Activated T-helper 1 cell treated with anti-CD3 and anti-CD28 coated beads, Interleukin-12 subunit alpha, Interleukin-12 subunit beta, Interleukin-2, Interleukin-4 antibody, amounts not matched to agents 30 ng/mL and 10 ng/mL and 1 ng/mL, durations not matched to agents 14 hours and 24 hours and 36 hours (primary cell): ENCODE measurements at places on chromosomes 7 and 10. TPM values are rescaled to one million over a fixed set of nuclear protein-coding genes. Genes with fewer than 3 reads are reported as not detected.
A peak's percentile ranks its signal among the peaks of the same experiment; 100 is the strongest.

DNA sequence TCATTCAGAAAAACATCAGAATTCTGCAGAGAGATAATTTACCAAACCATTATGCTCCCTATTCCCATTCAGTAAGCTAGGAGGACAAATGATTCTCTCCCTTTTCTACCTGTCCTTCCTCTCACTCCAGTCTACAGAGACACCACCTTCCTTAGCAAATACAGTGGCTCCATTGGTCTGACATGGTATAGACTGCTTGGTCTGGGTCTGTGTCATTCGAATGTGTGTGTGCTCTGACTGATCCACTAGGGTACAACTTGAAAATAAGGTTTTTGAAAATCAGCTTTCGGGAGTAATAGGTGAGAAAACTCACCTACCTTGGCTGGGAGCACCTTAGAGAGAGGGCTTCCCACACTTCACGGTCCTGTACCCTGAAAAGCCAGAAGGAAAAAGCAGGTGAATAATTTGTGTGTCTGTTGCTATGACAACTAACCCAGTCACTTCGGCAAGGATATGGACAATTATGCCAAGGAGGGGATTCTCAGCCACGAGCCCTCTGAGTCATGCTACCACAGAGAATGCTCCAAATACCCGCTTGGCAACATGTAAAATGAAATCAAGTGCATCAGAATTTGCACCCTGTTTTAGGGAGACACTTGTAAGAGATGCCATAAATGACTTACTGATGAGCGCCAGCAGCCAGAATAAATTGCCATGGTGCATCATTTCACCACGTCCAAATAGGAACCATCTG is 114.5 kb upstream of the PRKCQ start:
- H3K36me3 ChIP-seq = no peaks in the 10 kb centered on the region
- DNase-seq = no peak
- peaks cover 10% of the 10 kb centered on the region for H3K27me3 ChIP-seq

Gene SRRM3
- total RNA-seq = not detected in 2 replicates

- no peaks in the 10 kb centered on the region for H3K27me3 ChIP-seq
- H3K27ac ChIP-seq = no peak overlapping the region
- DNase-seq = no peak
Measured at GRCh38 chr7:65809259-65809981, 63.5 kb upstream of the VKORC1L1 start.

Gene CRTAC1
- total RNA-seq = not detected in 2 replicates

Gene MSMB
- total RNA-seq = not detected in 2 replicates

DNA sequence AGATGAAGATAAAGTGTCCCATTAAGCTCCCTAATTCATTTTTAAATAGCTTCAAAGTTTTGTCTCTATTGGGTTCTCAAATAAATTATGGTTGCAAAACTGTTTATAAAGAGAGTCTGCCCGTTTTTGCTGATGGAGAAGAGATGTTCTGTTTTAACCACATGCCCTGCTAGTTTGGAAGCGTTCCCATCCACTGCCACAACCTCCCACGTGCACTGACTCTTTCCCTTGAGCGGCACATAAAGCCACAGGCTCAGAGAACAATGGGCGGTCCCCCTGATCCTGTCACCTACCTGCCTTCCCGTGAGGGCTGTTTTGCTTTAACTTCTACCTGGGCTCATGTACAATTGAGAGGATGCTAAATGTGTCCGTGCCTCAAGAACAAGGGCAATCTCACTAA is 65.5 kb downstream of the CPVL start:
- H3K36me3 ChIP-seq = no peaks in the 10 kb centered on the region
- H3K27me3 ChIP-seq = peaks cover 7% of the 10 kb centered on the region
- DNase-seq = no peak
- H3K4me1 ChIP-seq = peaks cover 17% of the 10 kb centered on the region

DNA sequence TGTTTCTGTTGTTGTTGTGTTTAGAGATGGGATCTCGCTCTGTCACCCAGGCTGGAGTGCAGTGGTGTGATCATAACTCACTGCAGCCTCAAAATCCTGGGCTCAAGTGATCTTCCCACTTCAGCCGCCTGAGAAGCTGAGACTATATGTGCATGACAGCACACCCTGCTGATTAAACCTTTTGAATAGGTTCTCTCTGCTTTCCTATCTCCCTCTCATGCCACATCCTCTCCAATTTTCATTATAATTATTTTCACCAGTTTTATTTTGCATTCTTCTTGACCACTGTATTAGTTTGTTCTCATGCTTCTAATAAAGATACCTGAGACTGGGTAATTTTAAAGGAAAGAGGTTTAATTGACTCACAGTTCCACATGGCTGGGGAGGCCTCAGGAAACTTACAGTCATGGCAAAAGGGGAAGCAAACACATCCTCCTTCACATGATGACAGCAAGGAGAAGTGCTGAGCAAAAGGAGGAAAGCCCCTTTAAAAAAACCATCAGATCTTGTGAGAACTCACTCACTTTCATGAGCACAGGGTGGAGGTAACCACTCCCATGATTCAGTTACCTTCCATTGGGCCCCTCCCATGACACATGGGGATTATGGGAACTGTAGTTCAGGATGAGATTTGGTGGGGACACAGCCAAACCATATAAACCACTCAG is 12.9 kb downstream of the AGK start:
- peak; percentile 23 for DNase-seq
- peak overlapping the region; percentile 38 for H3K4me3 ChIP-seq
- no peaks in the 10 kb centered on the region for H3K27me3 ChIP-seq

DNA sequence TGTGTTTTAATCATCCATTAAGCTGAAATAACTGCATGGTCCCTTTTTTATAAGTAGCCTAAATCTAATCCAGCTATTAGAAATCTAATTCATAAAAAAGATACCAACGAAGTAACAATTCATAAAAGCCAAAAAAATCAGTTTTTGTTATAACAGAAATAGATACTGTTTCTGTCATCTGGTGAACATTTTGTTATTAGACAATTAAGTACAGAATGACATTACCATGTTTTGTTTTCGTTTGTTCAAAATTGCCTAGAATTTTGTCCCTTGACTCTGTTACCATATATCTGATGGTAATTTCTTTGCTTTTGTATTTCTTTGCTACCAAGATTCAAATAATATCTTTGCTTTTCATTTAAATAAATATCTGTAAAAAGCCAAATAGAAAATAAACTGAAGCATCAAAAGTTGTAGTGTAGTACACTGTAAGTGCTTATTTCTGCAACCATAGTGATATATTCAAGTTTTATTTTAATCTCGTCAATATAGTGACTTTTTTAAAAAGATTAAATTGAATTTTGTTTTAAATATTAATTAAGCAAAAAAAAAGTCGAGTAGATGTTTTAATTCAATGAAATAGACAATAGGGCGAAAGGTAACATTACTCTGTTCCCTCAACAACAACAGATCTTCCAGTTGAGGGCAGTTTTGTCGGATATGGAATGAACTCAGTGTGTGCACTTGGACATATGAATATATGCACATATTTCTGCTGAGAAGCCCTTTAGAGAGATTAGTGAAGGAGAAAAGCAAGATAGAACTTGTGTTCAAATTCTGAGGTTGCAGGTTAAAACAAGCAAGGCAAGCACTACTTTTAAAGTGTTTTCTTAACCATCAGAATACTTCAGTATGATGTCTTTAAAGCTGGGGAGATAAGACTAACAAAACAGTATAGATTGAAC is 7.9 kb upstream of the IGF2BP3 start:
- peaks cover 61% of the 10 kb centered on the region for H3K27me3 ChIP-seq
- H3K36me3 ChIP-seq = no peaks in the 10 kb centered on the region
- H3K4me3 ChIP-seq = no peak overlapping the region
- H3K4me1 ChIP-seq = peaks cover 13% of the 10 kb centered on the region

Gene ITPRID1
- not detected in 2 replicates for total RNA-seq

- H3K36me3 ChIP-seq = no peaks in the 10 kb centered on the region
- no peak overlapping the region for H3K27ac ChIP-seq
- no peaks in the 10 kb centered on the region for H3K4me1 ChIP-seq
- no peak for DNase-seq
Measured at GRCh38 chr10:93091960-93092359, 18.3 kb downstream of the CYP26A1 start.

GRCh38 chr7:55277916-55278315 is 87.2 kb upstream of the LANCL2 start:
- no peaks in the 10 kb centered on the region for H3K36me3 ChIP-seq
- H3K4me1 ChIP-seq = peaks cover 5% of the 10 kb centered on the region
- peaks cover 8% of the 10 kb centered on the region for H3K27me3 ChIP-seq
- no peak for DNase-seq
- no peak overlapping the region for H3K27ac ChIP-seq

Gene FMC1
- total RNA-seq = 3.7 and 6.5 TPM in 2 replicates

Gene ADAM22
- total RNA-seq = 1.4 and 1.5 TPM in 2 replicates

- no peaks in the 10 kb centered on the region for H3K4me1 ChIP-seq
- no peaks in the 10 kb centered on the region for H3K36me3 ChIP-seq
- H3K4me3 ChIP-seq = no peak overlapping the region
- no peaks in the 10 kb centered on the region for H3K27me3 ChIP-seq
- H3K27ac ChIP-seq = no peak overlapping the region
- DNase-seq = no peak
Measured at GRCh38 chr7:13980474-13980873, 9.0 kb downstream of the ETV1 start.
